GM12892 (cell line): ENCODE measurements at places on chromosomes 4 and X.

- no peak for DNase-seq
Measured at GRCh38 chr4:55177461-55177860, 52.1 kb upstream of the KDR start.

DNA sequence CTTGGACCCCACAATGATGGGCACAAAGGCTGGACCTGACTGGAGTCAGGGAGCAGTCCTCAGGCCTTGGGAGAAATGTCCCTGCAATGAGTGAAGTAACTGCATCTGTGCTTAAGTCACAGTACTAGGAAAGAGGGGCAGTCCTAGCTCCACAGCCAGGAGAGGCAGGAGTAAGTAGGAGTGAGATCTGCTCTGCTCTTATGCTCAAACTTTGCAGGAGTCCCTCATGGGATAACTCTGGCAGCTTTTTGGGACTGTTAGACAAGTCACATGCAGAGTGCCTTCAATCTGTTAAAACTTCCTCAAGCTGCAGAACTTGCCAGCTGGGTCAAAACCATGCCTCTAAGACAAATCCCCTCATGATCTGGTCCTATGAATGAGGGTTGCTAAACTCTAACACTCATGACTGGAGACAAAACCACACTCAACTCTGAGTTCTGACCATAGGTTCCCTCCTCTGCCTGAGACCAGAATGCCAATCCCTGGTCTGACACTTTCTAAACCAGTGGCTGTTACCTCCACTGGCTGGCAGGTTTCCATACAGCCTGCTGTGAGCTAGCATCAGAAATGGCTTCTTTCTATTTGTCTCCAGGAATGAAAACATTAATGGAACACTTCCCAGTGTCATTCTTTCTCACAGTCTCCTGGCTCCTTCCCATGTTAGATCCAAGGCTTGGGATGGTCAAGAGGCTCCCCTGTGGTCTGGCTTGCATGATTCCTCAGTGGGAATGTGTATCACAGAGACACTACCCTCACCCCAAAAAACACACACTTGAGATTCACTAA, 819.3 kb downstream of the PCDH7 start:
- no peak for DNase-seq

DNA sequence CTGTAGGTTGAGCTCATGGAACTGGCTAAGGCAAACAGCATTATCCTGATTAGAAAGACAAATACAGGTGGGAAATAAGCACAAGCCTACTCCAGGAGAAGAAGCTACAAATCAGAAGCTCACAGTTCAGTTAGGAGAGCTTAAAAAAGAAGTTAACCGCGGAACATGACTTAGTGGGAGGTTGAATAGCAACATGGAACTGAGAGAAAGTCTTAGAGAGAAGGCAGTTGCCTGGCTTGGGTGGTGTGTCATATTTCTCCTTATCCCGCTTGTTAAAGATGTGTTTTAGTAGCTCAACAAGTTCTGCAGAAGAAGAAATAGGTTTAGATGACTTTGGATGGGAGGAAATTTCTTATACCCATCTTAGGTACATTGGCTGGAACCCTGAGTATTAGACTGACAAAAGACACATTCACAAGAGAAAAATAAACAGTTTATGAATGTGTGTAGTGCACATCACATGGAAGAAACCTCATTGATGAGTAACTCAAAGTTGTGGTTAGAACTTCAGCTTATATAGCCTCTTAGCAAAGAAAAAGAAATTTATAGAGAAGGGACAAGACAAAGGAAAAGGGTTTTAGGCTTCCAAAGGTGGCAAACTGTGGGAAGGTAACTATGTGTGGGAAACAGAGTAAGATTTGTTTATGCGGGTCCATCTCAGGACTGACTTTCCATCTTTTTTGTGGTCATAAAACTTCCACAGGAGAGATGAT, 37.4 kb upstream of the RXFP1 start:
- DNase-seq, result no peak

- no peak for DNase-seq
Measured at GRCh38 chr4:186780291-186781031, 56.8 kb upstream of the FAT1 start.

GRCh38 chrX:134418317-134419113, 41.5 kb upstream of the HPRT1 start:
- DNase-seq, result no peak
